ENCODE measurements at places on chromosomes 11 and 22. TPM values are rescaled to one million over a fixed set of nuclear protein-coding genes. Genes with fewer than 3 reads are reported as not detected.

RIBC2 gene
- total RNA-seq, result 12.6 TPM

DNA sequence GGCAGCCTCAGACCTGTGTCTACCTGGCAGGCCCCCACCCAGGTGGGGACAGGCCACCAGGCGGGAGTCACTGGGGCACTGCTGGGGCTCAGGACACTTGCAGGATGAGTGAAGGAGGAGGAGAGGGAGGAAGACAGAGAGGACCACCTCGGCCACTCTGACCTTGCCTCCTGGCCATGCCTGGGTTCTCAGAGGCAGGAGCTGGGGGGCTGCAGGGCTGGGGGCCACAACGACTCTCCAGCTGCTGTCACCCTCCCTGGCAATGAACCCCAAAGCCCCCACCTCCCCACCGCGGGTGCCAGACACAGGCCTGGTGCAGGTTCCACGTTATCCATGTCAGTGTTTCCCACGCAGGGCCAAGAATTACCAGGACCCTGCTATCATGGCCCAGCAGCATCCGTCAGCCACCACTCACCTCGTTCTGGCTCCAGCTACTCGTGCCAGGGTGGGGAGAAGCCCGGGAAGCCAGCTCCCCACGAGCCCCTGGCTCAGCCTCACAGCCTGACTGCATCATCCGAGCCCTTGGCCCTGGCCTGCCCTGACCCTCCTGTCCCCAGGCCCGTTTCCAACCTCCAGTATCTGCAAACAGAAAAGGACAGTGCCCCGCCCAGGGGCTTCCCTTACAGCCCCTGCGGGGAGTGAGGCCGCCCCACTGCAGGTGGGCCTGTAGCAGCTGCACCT, 62.4 kb downstream of the BRD1 start:
- H3K36me3 ChIP-seq, result no peaks in the 10 kb centered on the region
- peaks cover 26% of the 10 kb centered on the region for H3K4me1 ChIP-seq
- H3K4me3 ChIP-seq, result no peak overlapping the region
- no peak overlapping the region for H3K27ac ChIP-seq

- H3K27ac ChIP-seq, result no peak overlapping the region
- peaks cover 2% of the 10 kb centered on the region for H3K27me3 ChIP-seq
- no peak overlapping the region for H3K4me3 ChIP-seq
- H3K4me1 ChIP-seq, result no peaks in the 10 kb centered on the region
These were observed 1480.4 kb downstream of the FAM181B start for GRCh38 chr11:81253244-81253643.

C11orf16 gene
- total RNA-seq, result not detected

DNA sequence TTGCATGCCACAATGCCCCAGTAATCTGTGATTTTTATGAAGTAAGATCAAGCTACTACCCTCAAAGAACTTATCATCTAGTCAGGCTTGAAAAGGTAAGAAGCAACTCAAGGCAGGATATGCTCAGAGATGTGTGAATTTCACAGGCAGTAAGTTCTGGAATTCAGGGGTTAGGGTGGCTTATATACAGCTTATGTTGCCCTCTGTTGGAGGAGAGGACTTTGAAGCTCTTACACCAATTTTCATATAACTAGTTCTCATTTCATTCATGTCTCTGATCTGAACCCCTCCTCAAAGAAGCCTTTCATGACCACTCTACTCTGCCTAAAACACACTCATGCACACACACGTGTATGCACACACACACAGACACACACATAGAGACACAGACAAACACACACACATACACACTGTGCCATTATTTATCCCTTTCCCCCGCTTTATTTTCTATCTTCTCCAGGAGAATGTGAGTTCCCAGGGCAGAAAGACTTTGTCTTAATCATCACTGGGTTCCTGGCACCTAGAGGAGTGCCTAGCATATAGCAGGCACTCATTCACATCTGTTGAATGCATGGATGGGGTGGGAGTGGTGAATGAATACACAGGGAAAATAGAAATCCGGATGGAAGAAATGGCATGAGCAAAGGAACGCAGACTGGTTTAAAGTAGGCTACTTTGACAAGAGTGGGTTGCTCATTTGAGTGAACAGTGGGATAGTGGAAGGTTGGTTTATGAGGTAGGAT, 220.7 kb upstream of the ZBED5 start:
- H3K36me3 ChIP-seq, result no peaks in the 10 kb centered on the region
- H3K4me1 ChIP-seq, result no peaks in the 10 kb centered on the region
- DNase-seq, result no peak
